ENCODE measurements at places on chromosomes 1 and 21.
A peak's percentile ranks its signal among the peaks of the same experiment; 100 is the strongest.

- no peak for DNase-seq
These were observed 6.7 kb downstream of the ELF3 start for GRCh38 chr1:202016811-202017748.

- no peak for DNase-seq
These were observed 23.1 kb downstream of the UBE2G2 start for GRCh38 chr21:44778499-44778911.

DNA sequence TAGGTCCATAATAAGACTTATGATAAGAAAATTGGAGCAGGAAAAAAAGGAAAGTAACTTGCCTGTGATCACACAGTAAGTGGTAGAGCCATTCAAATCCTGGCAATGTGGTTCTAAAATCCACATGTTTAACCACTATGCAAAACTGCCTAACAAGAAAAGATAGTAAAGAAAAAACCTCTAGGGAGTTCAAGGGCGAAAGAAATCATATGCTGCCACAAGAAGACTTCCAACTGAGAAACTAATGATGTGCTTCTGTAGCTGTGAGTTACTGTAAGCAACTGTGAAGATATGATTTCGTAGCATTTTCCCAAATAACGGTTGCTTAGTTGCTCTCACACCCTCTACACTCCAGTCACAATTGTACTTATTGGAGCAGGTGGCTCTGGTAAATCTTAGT is 20.9 kb upstream of the LYPLAL1 start:
- no peak for DNase-seq

DNA sequence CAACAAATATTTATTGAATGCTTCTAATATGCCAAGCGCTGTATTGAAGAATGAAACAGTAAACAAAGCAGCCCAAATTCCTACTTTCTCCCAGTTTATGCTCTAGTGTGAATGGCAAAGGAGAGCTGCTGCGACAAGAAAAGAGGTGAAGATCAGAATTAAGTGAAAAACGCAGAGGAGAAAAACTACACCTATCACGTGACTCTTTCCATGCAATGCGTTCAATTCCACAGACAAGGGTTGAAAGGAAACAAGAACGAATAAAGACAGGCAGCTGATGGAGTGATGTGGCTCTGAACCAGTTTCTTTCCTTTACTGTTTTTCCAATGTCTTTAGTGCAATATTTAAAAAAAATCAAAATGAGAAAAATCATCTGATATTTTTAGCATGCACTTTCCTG is 23.6 kb downstream of the MT1HL1 start:
- no peak for DNase-seq

DNA sequence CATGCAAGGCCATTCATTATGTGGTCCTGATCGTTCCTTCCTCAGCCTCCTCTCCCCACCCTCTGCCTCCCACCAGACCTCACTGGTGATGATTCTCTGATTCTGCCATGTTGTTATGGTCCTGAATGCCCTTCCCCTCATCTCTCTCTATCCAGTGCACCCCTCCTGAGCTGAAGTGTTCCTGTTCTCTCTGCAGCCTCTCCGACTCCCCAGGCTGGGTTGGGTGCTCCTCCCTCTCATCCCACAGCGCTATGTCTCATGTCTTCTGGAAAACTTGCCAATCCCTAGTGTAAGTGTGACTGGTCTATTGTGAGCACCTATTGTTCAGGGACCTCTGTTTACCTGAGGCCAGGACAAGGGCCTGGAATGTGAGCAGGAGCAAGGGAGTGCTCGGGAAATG is 11.1 kb upstream of the PEF1 start:
- no peak for DNase-seq

DNA sequence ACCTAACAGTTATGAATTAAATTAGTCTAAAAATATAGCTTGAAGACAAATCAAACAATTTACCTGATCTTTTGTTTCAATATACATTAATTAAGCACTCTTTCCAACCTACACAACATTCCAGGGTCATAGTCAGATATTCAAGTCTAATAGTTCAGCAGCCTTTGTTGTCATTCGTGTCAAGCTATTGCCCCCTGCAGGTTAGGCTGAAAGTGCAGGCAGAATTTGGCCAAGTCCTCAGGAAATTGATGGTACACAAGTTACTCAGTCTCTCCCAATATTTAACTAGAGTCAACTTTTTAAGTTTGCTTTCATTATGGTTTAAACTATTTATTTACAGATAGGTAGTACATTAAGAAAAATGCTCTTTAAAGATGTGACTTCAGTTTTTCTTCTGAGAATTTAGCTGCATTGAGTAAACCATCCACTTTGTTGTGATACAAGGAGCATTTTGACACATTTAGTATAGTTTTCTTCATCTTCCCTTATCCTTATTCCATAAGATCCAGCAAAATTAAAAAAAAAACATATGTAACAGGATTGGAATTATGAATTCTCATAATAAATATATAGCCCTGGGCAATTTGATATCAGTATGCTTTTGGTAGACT is 130.3 kb upstream of the DPYD start:
- DNase-seq = no peak

GRCh38 chr1:59404796-59405195 is 107.9 kb downstream of the FGGY start:
- no peak for DNase-seq

DNA sequence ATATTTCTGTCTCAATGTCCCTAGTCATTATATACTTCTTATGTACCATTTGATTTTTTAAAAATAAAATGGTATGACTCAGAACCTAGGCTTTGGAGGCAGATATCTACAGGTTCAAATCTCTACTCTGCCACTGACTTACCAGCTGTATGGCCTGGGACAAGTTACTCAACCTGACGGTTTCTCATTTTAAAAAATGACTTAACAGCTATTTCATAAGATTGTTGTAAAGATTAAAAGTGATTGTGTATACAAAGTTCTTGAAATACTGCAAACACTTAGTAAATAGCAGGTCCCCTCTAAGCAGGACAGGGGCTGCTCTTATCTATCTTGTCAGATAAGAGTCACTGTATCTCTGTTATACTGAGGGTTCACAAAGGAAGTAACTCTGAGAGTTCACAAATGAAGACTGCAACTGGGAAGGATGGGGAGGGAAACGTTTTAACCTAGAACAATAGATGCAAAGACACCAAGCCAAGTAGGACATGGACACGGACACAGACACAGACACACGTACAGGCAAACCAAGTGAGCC is 2.6 kb downstream of the BCAR3 start:
- no peak for DNase-seq

- DNase-seq = peak; percentile 93
These were observed 32.8 kb upstream of the DNASE2B start for GRCh38 chr1:84365225-84366221.

DNA sequence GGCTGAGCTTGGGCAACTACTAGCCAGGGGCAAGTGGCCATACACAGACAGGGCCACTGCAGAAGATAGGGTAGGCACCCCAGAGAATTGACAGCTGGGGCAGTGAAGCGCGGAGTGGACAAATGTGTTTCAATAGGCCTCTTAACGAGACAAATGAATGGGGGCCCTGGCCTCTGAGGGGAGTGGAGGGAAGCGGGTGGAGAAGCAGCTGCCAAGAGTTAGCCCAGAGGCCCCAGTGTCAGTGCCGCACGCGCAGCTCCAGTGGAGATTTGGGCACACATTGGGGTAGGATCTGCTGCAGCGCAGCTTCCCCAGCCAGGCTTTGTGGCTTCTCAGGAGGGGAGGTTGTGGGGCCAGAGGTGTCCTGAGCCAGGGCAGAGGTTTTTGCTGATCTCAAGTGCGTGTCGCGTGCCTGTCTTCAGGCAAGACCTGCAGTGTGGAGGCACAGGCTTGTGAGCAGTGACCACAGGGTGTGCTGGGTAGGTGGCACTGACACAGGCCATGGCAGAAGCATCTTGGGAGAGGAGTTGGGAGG is 16.9 kb downstream of the PTPRF start:
- no peak for DNase-seq

DNA sequence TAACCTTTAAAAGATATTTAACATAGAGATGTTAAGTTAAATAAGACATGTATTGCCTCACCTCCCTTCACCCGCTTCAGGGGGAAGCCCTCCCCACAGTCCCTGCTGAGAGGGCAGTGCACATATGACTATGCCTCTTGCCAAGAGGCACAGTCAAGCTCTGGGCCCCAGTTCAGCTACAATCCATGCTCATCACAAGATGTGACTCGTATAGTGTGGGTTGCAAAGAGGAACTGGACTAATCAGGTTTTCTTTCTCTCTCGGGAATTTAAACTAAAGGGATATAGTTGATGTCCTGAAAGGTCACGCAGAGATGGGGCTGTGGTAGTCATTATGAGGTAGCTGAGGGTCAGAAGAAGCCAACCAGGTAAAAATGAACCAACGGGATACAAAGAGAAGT is 35.6 kb downstream of the LYST start:
- DNase-seq = no peak

GRCh38 chr21:27825035-27825434 is 858.1 kb upstream of the ADAMTS5 start:
- DNase-seq = no peak

GRCh38 chr1:168714012-168714411 is 15.0 kb downstream of the DPT start:
- DNase-seq = no peak

GRCh38 chr1:55531644-55532043 is 316.5 kb upstream of the USP24 start:
- DNase-seq = no peak

- DNase-seq = no peak
These were observed 1.8 kb downstream of the SH3GLB1 start for GRCh38 chr1:86706018-86706635.

DNA sequence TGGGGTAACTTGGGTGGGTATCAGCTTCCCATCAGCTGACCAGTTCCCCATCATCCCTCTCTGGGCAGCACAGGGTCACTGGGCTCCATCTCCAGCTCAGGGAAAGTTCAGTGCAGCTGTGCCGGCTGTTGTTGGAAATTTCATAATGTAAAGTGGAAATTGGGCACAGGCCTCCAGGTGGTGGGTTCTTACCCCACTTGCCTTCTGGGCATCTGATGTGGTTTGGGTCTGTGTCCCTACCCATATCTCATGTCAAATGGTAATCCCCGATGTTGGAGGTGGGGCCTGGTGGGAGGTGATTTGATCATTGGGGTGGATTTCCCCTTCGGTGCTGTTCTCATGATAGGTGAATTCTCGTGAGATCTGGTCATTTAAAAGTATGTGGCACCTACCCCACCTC is 59.7 kb upstream of the PSEN2 start:
- no peak for DNase-seq

- no peak for DNase-seq
These were observed 21.8 kb upstream of the SDHB start for GRCh38 chr1:17075470-17076255.

DNA sequence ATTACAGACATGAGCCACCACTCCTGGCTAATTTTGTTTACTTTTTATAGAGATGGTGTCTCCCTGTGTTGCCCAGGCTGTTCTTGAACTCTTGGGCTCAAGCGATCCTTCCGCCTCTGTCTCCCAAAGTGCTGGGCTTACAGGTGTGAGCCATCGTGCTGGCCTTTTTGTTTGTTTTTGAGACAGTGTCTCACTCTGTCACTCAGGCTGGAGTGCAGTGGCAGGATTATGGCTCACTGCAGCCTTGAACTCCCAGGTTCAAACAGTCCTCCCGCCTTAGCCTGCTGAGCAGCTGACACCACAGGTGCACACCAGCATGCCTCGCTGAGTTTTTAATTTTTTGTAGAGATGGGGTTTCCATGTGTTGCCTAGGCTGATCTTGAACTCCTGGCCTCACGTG is 49.1 kb downstream of the ADARB1 start:
- DNase-seq = no peak

- no peak for DNase-seq
These were observed 35.9 kb downstream of the PARP1 start for GRCh38 chr1:226371866-226372490.

DNA sequence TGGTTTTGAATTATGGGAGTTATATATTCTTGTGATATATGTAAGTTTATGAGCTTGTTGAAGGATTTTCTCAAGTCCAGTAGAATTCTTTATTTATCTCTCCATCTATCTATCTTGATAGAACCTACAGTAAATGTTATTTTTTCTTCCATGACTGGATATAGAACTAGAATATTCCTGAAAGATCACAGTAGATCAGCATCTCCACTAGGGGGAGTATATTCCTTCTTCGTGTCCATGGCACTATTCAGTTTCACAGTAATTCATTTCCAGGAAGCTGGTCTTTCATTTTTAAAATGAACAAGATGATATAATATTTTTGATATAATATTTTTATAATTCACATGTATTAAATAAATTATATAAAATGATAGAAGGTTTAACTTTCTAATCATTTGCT is 18.8 kb downstream of the TMPRSS15 start:
- DNase-seq = no peak

- DNase-seq = no peak
These were observed 23.8 kb downstream of the HSD11B1 start for GRCh38 chr1:209728466-209728865.
